ENCODE measurements at places on chromosomes 3 and 15.

GRCh38 chr3:13457593-13457992, 22.5 kb upstream of the HDAC11 start:
- DNase-seq = no peak

DNA sequence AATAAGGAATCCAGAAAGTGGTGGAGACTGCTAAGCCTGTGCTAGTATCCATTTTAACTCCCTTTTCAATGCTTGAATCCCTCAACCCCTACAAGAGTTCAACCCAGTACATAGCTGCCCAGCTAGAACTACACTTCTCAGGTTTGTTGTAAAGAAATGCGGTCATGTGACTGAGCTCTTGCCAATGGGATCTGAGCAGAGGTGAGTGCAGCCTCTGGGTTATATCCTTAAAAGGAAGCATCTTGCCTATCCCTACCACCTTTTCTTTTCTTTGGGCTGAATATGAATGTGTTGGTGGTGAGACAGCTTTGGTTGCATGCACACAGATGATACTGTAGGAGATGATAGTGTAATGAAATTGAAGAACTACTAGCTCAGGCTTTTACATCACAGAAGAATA, 139.7 kb downstream of the CADPS start:
- no peak for DNase-seq

GRCh38 chr3:192916371-192917027, 1.2 kb downstream of the MB21D2 start:
- no peak for DNase-seq

GRCh38 chr3:94210256-94210655, 147.4 kb downstream of the NSUN3 start:
- no peak for DNase-seq

DNA sequence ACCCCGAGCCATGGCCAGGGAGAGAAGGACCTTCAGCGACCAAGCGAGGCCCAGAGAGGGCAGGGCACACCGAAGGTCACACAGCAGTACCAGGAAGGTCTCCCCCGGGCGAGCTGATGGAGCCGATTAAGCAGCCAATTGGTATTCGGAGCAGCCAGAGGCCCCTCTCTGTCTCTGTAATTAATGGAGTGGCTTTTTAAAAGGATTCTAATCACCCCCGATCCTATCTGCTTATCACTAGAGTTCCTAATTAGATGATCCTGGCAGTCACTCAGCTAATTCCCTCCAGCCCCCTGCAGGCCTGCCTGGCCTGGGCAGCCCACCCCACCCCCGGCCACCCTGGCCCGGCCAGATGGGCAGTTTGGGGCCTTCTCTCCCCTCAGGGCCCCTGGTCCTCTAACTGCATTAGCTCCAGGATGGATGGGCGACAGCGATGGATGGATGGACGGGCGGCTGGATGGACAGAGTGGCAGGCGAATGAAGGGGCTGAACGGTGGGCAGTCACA, 1.6 kb upstream of the DNAJB8 start:
- no peak for DNase-seq

GRCh38 chr3:31567036-31567435, 34.3 kb downstream of the STT3B start:
- peak; percentile 63 for DNase-seq
